ENCODE measurements at places on chromosomes 11 and 22.

GRCh38 chr22:37769056-37769455 lies 38.7 kb upstream of the GCAT start:
- no peak for DNase-seq

DNA sequence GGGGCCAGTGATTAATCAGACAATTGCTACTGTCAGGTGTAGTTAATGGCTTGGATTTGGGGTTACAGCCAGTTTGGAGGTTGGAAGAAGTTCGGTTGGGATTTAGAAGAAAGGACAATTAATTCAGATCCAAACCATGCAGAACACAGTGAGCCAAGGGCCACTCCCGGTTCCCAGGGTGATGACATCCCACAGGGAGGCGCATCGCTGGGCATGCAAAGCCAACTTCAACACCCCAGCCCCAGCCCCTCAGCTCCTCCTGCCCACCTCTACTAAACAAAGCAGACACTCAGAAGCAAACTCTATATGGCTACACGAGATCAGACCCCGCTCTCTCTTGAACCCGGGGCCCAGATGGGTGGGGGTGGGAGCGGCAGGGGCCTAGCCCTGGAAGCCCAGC lies 10.2 kb downstream of the MB start:
- no peak for DNase-seq

DNA sequence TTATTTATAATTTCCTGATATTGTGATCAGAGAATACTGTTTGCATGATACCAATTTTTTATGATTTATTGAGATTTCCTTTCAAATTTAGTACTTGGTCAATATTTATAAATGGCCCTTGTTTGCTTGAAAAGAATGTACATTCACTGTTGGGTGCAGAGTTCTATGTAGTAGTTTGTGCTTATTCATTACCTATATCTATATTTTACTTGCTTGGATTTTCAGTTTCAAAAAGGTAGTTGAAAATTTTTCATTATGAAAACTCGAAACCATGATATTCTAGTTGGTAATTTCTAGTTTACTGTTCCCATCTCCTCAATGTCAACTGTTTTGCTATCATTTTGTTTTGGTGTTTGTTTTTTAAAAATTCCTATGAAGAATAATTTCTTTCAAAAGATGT lies 155.7 kb downstream of the AASDHPPT start:
- no peak for DNase-seq

DNA sequence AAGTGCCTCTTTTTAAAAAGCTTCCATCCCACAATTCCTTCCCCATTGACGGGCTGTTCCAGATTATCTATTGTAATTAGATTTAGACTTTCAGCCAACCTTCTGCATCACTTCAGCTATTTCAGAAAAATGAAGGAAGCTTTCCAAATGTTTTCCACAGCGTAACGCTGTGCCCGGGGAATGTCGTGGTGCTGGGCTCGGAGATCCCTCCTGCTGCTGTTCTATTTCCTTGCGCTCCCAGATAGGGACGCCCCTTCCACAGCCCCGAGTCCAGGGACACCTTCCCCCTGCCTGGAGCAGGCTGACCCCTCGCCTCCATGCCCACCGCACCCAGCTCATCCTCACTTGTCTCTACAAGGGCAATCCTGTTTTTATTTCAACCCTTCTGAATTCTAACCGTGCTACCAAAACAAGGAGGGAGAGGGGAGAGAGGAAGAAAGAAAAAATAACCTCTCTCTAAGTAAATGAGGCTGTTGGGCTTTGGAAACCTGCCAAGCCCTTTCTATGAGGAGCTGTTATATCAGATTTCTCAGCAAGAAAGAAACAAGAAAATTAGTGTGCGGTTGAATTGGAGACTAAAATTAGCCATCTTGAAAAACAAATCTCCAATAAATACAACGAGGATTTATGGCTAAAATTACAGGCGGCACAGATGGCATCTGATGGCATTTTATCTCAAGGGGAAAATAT lies 366.9 kb downstream of the BRD1 start:
- DNase-seq = no peak

DNA sequence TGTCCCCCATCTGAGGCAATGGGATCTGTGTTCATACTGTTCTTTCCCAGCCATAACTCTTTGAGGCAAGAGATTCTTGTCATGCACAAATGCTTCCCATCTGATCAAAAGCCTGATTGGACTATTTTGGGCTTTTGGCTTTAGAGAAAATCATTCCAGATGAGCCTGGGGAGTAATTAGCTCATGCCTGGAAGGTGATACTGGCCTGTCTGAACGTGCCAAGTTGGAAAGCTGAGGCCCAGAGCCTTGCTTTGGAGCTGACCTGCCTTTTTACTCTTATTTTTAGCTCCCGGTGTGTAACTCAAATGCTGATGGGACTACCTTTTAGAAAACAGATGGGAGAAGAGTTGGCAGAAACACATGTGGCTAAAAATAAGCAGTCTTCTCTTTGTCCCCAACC lies 105.0 kb downstream of the DBX1 start:
- DNase-seq = no peak

- DNase-seq = no peak
Observed at GRCh38 chr22:23705358-23705757, 14.5 kb downstream of the RGL4 start.

GRCh38 chr22:32823024-32823730 lies 21.7 kb downstream of the TIMP3 start:
- no peak for DNase-seq

DNA sequence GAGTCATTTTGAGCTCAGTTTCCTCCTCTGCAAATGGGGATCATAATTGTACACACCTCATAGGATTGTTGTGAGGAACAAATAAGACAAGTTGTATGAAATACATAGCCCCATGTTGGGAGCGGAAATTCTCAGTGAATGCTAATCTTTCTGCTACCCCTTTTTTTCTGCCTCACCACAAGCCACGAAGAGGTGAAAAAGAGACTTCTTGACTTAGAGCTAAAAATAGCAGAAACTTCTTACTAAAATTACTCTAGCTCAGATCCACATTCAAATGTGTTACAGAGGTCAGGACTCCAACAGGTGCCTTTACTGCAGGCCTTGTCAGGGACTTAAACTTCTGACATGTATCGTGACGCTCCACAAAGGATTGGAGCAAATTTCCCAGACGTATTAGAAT lies 128.5 kb downstream of the MIAT start:
- DNase-seq = no peak

- no peak for DNase-seq
Observed at GRCh38 chr11:35619855-35620640, 1.8 kb downstream of the FJX1 start.

- no peak for DNase-seq
Observed at GRCh38 chr11:109597336-109597735, 175.3 kb downstream of the C11orf87 start.

GRCh38 chr11:47714554-47715081 lies 551 bp downstream of the AGBL2 start:
- no peak for DNase-seq

DNA sequence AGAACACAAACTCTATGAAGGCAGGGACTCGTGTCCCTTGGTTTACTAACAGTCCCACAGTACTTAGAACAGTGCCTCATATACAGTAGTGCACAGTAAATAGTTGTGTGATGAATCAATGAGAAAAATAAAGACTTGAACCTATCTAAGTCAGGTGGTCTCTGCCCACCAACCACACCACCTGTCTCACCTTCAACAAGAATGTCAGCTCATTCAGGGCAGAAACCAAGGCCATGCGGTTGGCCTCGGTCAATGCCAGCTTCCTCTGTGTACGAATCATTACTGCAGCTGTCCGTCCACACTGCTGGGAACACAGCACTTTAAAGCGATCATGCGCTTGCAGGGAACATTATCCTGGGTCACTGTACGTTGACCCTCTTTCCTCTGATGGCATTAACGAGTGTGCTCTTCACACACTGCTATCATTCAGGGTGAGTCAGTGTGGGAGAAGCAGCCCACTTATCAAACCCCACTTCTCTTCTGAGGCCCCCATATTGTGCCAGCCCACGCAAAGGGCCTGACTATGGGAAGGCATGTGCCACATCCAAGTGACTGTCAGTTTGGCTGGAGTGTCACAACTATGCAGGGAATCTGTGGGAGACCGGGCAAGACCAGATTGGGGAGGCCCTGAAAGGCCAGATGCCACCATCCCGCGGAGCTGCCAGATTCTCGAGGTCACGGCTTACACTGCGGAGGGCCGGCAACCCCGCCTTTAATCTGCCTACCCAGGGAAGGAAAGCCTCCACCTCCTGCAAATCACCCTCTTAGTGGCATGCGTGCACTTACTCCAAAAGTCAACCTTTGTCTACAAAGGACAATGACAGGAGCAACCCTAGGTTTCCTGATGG lies 36.1 kb downstream of the LARGE1 start:
- no peak for DNase-seq

Data from stimulated activated CD8-positive, alpha-beta memory T cell treated with anti-CD3 and anti-CD28 coated beads, Interleukin-2, amount 100 ng/mL, for 1 hour (primary cell).